Hematopoietic multipotent progenitor cell treated with erythropoietin and hydrocortisone succinate and interleukin-3 and kit ligand, for 15 days (in vitro differentiated cells): ENCODE measurements at places on chromosomes 1 and 21.
A peak's percentile ranks its signal among the peaks of the same experiment; 100 is the strongest.

DNA sequence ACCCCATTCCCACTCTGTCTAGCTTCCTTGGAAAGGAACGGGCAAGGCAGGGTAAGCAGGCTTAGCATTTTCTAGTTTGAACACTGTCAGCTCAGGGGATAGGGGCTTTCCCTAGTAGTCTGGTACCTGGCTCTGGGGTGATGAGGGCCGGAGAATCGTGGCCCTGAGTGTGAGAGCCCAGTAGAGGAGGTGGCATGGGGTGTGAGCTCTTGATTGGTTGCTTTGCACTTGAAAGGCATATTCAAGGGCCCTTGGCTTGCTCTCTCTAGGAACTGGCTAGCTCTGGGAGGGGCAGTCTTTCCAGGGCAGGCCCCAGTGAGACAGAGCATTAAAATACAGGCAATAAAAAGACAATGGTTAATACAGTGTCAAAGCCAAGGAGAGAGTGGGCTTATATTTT, 10.8 kb upstream of the EXTL1 start:
- DNase-seq, result no peak

GRCh38 chr21:29228306-29228705, 70.4 kb upstream of the BACH1 start:
- no peak for DNase-seq

- no peak for DNase-seq
These were observed 3.4 kb upstream of the OVAAL start for GRCh38 chr1:180555411-180555810.

- no peak for DNase-seq
These were observed 118.3 kb upstream of the SLC25A33 start for GRCh38 chr1:9420835-9421532.

DNA sequence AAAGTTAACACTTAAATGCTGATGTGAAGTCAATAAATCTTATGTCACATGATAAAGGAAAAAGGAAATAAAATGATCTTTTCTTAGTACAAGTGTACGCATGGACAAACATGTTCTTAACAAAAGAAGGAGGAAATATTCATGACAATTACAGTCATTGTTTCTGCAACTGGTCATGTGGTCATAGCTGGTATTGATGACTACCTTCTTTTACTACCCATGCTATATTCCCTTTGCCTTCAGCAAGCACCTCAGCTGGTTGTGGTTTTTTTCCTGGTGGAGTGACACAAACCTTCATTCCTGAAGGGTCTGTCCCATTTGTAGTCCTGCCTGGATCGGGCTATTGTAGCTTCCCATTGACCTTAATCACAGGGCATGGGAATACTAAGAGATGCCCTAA, 23.4 kb upstream of the TSHB start:
- no peak for DNase-seq

DNA sequence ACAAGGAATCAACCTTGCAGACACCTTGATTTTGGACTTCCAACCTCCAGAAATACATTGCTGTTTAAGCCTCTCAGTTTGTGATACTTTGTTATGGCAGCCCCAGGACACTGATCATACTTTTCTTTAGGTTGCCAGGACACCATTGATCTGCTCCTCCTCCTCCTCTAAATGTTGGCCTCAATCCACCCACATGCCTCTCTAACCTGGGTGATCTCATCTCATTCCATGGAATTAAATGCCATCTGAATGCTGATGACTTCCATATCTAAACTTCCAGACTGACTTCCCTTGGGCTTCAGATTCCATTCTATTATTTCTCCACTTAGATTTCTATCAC, 7.4 kb upstream of the PPP1R15B start:
- no peak for DNase-seq

- no peak for DNase-seq
These were observed 20.7 kb upstream of the DNASE2B start for GRCh38 chr1:84377480-84378095.

DNA sequence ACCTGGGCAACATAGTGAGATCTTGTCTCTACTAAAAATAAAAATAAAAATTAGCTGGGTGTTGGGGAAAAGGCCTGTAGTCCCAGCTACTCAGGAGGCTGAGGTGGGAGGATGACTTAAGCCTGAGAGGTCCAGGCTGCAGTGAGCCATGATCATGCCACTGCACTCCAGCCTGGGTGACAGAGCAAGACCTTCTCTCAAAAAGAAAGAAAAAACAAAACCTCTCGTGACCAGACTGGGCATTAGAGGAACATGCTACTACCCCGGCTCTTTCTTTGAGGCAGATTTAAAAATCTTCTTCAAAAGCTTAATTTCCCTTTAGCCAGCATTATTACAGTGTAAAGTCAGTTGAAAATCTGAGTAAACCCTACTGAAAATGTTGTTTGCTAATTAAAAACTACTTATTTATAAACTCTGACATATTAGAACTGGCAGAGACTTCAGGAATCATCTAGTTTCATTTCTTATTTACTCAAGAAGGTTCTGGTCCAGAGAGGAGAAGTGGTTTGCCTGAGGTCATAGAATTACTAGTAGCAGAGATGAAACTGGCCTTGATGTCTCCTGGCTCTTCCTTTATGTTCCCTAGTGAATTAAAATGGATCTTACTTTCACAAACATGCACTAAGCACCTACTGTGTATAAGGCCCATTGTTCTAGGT, 11.6 kb upstream of the ELAVL4 start:
- DNase-seq, result no peak

- no peak for DNase-seq
These were observed 7.5 kb upstream of the RAB29 start for GRCh38 chr1:205782627-205783432.

DNA sequence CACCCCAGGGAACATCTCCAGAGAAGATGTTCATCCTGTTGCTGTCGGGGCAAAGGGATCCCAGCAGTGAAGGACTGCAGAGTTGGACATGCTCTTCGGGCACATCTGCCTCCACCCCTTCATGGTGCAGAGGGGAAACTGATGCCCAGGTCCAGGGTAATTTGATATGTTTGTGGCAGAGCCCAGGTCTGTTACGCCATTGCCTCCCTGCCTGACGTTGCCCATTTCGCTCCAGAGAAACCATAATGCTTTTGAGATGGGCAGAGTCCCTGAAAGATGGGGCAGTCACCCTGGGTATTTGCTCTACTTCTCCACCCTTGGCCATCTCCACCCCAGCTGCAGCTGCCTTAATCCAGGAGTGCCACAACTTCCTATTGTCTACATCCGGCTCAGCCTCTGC, 290.4 kb upstream of the POU3F1 start:
- DNase-seq, result no peak

- DNase-seq, result no peak
These were observed 66.2 kb upstream of the PALMD start for GRCh38 chr1:99579691-99580172.

- DNase-seq, result no peak
These were observed 38.7 kb downstream of the CFH start for GRCh38 chr1:196690582-196690981.

DNA sequence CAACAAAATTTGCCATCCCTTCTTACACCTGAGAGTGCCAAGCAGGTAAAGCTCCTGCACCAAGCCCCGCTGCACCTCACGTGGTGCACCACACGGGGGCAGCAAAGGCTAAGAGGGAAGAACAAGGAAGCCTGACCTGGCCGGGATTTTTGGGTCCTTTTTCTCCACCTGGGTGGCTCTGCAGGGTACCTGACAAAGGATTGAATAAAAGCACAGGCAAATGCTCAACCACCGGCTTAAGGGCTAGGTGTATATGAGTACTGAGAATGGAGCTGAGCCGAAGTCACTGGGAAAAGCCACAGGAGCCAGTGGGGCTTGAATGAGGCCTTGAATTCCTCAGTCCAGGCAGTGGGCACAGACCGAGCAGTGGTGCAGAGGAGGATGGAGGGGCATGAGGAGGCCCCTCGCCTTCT, 36.4 kb downstream of the ZNF697 start:
- peak; percentile 54 for DNase-seq

GRCh38 chr1:71548398-71548890, 467.6 kb upstream of the ZRANB2 start:
- DNase-seq, result no peak

DNA sequence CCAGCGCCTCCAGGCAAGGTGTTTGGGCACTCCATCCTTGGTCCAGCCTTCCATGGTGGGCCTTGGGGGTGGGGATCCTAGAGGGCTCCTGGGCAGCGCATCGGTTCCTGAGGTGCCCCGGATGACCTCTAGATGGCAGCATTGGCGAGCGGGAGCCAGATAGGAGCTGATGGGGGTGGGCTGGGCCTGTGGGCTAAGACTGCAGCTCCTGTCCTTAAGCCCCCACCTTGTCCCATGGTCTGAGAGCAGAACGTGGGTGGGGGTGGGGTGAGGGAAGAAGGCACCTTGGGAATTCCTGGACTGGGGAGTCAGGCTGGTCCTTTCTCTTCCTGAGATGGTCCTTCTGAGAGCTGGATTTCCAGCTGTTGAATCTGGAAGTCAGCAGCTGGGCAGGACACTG, 93.4 kb upstream of the CSF3R start:
- peak; percentile 32 for DNase-seq

DNA sequence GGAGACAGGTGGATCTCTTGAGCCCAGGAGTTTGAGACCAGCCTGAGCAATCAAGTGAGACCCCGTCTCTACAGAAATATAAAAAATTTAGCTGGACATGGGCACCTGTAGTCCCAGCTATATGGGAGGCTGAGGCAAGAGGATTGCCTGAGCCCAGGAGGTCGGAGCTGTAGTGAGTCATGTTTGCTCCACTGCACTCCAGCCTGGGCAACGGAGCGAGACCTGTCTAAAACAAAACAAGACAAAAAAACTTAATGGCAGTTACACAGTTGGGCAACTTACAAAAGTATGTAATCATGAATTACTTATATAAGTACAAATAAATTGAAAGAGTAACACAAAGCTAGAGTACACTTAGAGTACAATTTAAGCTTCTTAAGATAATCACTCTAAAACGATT, 25.2 kb downstream of the RC3H1 start:
- DNase-seq, result no peak

DNA sequence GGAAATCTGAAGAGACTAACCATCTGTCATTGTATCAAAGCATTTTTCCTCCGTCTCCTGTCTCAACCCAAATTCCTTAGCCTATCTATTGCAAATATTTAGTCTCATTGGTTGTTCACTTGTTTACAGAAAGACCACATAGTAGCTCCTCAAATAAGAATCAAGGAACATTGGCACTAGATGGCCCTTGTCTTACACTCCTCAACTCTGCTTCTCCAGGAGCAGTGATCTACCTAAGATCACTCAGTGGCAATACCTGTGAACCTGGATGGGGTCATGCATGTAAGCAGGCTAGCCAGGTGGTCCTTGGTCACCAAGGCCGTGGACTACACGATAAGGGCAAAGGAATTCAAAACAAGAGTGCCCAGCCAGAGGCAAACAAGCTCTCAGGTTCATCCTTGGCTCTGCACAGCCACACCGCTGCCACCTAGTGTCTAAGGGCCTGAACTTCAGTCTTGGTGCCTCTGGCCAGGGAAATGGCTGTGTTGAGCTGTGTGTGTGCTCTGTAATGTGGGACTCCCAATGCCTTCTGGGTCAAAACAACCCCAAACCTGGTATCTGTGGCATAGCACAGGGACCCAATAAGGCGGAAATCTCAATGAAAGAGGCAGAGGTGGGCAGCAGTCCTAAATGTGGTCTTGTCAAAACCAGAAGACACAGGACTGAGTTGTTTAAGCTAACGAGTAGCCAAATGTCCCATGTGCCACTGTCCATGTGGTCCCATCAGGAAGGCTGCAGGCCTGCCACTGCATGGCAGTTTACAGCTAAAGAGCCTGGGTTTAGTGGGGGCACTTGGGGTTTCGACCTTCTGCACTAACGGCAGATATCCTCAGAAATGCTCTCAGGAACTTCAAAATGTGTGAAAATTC, 54.5 kb downstream of the GPR161 start:
- peak; percentile 78 for DNase-seq

- DNase-seq, result no peak
These were observed 28.9 kb upstream of the LAPTM5 start for GRCh38 chr1:30786264-30786991.

- no peak for DNase-seq
These were observed 74.2 kb upstream of the QSOX1 start for GRCh38 chr1:180080439-180080838.

GRCh38 chr1:19831441-19831840, 16.4 kb upstream of the RNF186 start:
- no peak for DNase-seq

GRCh38 chr1:110877364-110877763, 4.4 kb downstream of the CD53 start:
- no peak for DNase-seq

DNA sequence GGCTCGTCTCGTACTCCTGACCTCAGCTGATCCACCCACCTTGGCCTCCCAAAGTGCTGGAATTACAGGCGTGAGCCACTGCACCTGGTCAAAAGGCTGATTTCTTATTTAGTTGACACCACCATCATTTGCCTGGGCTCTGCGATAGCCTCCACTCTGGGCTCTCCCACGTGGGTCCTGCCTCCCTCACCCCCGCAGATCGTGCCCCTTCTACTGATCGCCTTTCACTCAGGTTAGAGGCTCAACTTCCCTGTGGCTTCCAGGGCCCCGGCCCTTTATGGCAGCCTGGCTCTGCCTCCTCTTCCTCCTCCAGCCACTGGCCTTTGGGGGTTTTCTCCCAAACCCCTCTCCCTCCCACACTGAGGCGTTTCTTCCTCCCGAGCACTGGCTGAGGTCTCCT, 2.5 kb upstream of the MFAP2 start:
- no peak for DNase-seq

- no peak for DNase-seq
These were observed 9.5 kb upstream of the EXOSC10 start for GRCh38 chr1:11109047-11109760.

DNA sequence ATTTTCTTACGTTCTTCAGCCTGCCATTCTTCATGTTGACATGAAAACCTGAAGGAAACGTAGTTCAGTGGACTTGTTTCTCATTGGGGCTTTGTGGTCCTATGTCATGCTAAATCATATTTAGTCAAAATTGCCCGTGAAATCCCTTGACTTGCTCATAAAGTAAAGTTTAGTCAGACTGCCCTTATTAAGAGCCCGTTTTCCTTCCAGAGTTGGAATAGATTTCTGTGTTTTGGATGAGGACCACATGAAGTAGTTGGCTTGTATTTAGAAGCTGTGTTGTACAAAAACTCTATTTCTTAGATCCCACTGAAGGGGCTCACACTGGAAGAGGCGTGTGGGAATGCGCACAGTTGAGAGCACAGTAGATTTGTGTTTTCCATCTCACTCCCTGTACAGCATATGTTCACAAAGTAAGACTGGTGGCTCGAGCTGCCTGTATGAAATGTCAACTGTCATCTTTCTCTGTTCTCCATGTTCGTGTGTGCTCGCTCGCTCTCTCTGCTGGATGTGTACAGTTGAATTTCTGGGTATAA, 42.4 kb downstream of the CAMTA1 start:
- no peak for DNase-seq

- no peak for DNase-seq
These were observed 4.8 kb downstream of the FAM3B start for GRCh38 chr21:41321211-41321907.

GRCh38 chr1:194478731-194479130, 1292.3 kb upstream of the B3GALT2 start:
- DNase-seq, result no peak
